Adipocyte (in vitro differentiated cells): ENCODE measurements at places on chromosomes 3 and 15.

- DNase-seq, result no peak
These were observed 740 bp upstream of the OXSR1 start for GRCh38 chr3:38164643-38164951.

DNA sequence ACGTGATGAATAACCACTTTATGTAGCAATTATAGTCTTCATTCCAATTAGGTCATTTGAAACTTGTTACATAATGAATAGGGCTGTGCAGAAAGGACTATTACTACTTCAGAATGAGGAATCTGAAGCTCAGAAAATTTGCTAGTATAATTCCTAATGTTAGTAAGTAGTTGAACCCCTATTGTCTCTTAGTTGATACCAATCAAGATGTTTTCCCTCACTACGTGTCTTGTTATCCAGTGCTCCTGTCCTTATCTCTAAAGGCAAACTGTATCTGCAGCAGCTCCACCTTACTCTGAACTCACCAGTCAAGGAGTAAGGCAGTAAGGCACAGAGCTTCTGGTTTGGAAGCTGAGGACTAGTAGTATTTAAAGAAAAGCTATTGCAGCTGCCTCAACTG, 32.0 kb downstream of the RAB11A start:
- DNase-seq, result no peak

GRCh38 chr3:127363891-127364290, 76.0 kb upstream of the PRR20G start:
- DNase-seq, result no peak

DNA sequence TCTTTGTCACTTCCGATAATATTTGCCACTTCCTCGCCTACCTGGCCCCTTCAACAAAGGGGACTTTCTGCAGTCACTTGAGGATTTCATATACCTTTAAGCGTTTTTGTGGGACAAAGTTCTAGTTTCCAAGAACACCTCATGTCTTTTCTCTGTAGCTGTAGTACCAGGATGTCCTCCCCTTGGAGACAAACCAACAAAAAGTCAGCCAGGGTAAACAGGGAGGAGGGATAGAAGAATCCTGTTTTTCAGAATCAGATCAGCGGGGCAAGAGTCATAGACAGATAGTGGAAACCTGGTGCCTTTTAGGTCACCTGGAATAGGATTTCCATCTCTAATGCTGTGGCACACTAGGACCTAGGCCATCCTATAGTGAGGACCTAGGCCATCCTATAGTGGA, 4.5 kb downstream of the LRRC3B start:
- no peak for DNase-seq

- DNase-seq, result no peak
These were observed 2.6 kb upstream of the ULK3 start for GRCh38 chr15:74845581-74845980.

DNA sequence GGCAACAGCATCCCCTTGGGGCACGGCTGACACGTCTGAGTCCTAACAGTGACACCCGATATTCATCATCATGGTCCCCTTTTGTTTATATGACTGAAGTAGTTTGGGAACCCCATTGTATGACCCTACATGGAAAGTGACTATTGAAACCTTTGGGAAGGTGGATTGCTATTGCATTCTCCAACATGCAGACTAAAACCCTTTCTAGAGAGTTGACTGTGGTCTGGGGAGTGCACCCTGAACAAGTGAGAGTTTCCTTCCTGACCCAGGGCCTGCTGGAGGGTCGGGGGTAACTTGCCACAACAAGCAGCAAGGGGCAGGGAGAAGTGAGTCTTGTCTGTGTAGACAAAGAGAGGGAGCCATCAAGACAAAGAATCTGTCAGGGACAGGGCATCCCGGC, 54.4 kb downstream of the ISG20 start:
- DNase-seq, result no peak

- no peak for DNase-seq
These were observed 250.6 kb downstream of the NR1D2 start for GRCh38 chr3:24195504-24196230.

GRCh38 chr15:64775551-64776401, at the start of gene RBPMS2:
Gene RBPMS2 (minus strand): TSS chr15:64775589. CDS start chr15:64775319, 270 bp downstream.
- peak; percentile 55 for DNase-seq
